ENCODE measurements at places on chromosomes 3 and 15.
A peak's percentile ranks its signal among the peaks of the same experiment; 100 is the strongest.

DNA sequence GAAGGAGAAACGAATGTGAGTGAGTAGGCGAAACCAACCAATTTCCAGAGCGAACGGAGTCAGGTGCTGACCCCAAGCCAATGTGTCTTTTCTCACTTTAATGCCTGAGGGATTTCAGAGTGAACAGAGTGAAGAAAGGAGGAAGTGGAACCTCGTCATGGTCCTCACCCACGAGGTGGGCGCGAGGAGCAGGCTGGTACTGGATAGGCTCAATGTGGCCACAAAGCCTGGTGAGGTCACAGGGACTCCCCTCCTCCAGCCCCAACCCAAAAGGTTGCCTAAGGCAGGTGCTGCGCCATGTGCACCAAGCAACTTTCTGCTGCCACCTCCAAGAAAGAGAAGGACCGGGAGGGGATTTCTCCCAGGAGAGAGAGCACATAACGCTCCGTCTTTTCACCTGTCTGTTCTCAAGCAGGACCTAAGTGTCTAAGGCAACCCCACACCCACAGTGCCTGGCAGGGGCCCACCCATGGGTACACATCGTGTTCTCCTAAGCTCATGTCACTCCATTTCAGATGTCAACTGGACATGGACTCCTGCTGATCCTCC is 3.8 kb downstream of the NRROS start:
- DNase-seq, result peak; percentile 86

DNA sequence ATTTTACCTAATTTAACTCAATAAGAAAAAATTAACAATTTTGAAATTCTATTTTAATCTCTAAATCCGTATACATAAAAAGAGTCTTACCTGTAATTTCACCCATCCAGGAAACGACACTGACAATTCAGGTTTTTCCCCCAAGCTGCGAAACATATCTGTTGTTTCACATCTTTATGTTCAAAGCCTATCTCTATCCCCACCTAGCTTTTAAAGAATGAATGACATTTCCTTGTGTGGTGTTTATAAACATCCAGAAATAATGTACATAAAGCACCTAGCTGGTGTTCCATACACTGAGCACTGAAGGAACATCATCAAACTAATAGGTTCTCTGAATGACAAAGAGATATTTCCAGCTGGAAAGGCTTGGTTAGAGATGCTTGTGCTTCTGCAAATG is 867.8 kb downstream of the SQOR start:
- DNase-seq, result no peak

DNA sequence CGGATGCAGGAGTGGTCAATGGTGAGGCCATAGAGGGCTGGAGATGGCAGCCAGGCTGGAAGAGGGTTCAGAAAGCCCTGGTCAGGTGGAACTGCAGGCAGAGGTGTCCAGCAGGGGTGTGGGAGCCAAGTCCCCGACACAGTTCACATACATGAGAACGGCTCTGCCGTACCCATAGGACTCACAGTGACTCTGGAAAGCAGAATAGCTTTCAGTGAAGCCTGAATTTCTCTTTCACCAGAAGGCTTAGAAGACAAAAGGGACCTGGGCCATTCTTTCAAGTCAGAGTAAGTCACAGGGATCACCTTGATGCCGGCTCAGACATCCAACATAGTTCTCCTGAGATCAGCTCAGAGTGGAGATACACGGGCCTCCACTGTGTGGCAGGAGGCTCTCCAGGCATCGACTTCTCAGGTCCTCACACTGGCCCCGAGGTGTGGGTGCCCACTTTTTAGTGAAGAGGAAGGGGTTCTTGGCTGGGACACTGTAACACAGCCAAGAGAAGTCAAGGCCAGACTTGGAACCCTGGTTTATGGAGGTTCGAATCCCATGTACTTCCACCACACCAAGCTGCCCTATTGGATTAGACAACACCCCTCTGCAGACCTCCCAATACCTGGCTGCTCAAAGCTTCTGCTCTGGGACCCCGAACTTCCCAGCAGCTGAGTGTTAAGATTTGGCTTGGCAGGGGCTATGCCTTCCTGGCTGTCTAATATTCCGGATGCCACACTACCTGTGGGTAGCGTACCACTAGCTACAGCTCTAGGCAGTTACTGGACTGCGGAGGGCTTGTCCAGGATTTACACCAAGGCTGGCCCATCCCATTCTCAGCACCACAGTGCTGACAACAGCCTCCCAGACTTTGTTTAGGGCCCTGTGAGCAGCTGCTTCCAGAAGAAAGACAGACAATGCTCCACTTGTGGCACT is 40.4 kb upstream of the RAB6B start:
- no peak for DNase-seq

DNA sequence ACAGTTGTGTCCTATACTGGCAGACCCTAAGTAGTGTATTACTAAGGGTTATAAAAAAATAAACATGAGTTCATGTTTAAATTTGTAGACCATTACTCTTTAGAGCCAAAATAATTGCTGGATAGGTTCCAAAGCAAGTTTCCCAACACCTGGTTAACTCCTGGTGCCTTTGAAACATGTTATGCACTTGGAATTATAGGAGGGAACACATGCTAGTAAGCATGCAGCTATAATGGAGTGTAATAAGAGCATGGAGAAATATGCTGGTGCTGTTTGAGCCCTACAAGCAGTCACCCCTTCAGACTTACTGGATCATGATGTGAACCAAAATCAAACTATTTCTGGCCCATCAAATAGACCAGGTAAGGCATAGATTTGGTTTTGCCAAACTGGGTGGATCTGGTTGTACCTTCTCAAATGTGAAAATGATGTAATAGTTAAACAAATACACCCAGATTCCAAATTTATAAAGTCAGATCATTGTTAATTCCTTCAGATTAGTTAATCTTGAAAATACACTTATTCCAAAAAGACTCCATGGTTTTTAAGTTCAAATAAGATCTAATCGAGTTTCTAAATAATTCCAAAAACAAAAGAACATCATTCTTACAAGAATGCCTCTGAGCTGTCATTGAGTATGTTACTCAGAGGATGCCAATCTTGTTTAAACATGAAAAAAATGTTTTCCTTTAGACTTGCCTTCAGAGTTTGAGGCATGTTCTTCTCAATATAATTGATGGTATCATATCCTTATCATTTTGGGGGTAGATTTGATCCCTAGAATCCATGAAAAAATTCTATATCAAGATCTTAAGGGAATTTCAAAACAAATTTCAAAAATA is 69.3 kb downstream of the LRRC28 start:
- no peak for DNase-seq

DNA sequence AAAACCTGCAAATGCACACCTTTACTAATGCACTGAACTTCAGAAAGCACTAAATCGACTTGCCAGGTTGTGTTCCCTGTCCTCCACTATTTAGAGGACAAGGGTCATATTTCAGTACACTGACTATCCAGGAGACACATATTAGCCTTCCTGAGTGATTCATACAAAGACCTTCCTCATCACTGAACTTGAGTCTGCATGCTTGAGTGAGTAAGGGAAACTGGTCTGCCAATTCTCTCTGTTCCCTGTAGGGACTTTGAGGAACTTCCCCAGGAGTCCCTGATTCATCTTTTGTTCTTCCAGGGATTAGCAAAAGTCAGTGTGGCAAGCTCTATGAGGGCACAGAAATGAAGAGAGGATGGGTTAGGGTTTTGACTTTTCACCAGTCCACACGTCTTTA is 565.9 kb downstream of the PDCD6IP start:
- peak; percentile 77 for DNase-seq

DNA sequence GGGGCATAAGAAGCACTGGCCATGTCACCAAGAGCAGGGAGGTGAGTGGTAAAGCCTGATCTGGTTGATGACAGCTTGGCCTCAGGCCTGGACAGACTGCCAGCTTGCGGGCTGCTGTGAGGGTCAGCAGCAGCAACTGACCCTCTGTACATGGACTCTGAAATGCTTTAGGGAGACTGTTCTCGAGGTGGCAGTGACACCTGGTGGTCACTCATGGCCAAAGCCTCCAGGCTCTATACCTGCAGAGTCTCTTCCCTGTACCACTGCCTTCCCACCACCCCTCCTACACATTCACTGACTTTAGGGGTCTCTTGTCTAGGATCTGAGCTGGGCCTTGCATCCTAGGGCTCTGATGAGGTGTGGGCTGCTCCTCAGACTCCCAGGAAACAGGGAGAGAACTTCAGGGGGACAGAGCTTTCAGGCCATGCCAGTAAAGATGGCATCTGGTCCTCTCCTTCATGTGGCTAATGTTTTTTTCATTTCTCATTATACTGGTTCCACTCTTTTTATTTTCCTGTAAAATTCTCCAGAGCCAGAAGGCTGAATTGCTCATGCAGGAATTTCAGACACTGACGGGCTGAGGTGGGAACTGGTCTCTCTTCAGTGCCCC is 17.2 kb upstream of the TIMP4 start:
- DNase-seq, result peak; percentile 67

DNA sequence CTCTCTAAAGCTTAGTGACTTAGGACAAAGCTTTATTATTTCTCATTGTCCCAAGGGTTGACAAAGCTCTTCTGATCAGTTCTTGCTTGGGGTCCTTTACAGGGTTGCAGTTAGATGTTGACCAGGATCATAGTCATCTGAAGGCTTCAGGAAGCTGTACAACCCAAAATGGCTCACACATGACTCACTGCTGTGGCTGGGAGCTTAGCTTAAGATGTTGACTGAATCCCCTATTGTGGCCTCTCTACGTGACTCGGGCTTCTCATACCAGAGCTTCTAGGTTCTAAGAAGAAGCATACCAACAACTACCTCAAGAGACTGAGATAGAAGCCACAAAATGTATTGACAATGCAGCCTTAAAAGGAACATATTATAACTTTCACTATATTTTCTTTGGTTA is 569.6 kb upstream of the ROBO2 start:
- no peak for DNase-seq

DNA sequence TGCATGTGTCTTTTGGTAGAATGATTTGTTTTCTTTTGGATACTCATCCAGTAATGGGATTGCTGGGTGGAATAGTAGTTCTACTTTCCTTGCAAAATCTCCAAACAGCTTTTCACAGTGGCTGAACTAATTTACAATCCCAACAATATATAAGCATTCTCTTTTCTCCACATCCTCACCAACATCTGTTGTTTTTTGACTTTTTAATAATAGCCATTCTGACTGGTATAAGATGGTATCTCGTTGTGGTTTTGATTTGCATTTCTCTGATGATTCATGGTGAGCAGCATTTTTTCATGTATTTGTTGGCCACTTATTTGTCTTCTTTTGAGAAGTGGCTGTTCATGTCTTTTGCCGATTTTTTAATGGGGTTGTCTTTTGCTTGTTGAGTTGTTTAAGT is 55.8 kb downstream of the ST8SIA2 start:
- no peak for DNase-seq

DNA sequence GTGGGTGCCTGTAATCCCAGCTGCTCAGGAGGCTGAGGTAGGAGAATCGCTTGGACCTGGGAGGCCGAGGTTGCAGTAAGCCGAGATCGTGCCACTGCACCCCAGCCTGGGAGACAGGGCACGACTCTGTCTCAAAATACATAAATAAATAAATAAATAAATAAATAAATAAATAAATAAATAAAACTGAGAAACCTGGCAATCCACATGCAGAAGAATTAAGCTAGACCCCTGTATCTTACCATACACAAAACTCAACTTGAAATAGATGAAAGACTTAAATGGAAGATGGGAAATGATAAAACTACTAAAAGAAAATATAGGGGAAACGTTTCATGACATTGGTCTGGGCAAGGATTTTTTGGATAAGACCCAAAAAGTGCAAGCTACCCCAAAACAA is 58.0 kb downstream of the ATP13A4 start:
- DNase-seq, result no peak

GRCh38 chr15:62698646-62699045 is 343.9 kb upstream of the TPM1 start:
- DNase-seq, result no peak

GRCh38 chr15:34160735-34161134 is 49.2 kb downstream of the KATNBL1 start:
- DNase-seq, result no peak

Measured in inflammatory macrophage treated with lipopolysaccharide for 1 hour (primary cell).